ENCODE measurements at places on chromosomes 4 and X.

GRCh38 chrX:147675819-147676218 is 235.9 kb upstream of the FMR1 start:
- no peak for DNase-seq

DNA sequence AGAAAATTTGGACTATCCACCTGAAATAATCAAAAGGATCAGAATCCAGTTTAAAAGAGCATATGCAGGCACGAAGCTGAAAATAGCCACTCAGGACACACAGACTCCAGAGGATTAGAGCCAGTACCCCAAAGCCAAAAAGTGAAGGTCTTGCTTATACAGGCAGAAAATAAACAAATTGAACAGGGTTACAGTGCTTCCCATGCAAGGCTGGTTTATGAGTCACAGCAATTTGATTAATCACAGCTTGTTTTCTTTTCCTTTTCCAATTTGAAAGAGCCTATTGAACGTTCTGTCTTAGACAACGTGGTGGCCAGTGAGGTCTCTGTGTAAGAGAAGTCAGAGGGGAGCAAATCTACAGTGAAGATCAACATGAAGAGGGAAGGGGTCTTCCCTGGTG is 10.2 kb downstream of the HGFAC start:
- DNase-seq: no peak

DNA sequence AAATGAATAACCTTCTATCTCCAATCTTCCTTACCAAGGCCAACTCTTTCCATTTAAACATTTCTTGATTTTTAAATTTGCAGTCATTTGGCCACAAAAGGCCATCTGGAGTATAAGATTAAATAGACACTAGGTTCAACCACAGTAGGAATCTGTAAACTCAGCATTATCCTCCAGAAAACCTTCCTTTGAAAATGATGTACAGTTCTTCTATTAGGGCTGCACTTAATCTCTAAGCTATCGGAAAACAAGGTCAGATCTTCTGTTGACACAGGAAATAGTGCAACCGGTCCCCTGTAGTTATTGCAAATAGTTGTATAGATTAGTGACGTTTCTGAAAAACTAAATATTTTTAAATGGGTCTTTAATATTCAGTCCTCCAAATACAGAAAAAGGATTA is 359.0 kb upstream of the ATOH1 start:
- no peak for DNase-seq

DNA sequence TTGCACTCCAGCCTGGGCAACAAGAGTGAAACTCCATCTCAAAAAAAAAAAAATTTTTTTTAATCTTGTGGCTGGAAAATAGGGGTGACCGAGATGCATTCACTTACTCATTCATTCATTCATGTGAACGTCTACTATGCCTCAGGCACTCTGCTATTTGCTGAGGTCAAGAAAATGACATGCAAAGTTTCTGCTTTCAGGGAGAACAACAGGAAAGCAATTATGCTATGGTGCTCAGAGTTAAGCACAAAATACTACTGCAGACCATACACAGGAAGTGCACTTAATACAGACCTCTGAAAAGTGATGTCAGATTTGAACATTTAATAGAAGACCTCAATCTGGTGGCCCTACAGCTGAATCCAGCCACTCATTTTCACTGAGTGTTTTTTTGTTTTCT is 59.6 kb upstream of the DUSP21 start:
- no peak for DNase-seq

- no peak for DNase-seq
Measured at GRCh38 chr4:14877246-14878225, 124.7 kb upstream of the CPEB2 start.

GRCh38 chrX:37862851-37863250 is 15.5 kb upstream of the DYNLT3 start:
- DNase-seq: no peak

GRCh38 chr4:83342476-83342875 is 7.8 kb upstream of the HPSE start:
- no peak for DNase-seq
